ENCODE measurements at places on chromosomes 1 and 21.
A peak's percentile ranks its signal among the peaks of the same experiment; 100 is the strongest.

DNA sequence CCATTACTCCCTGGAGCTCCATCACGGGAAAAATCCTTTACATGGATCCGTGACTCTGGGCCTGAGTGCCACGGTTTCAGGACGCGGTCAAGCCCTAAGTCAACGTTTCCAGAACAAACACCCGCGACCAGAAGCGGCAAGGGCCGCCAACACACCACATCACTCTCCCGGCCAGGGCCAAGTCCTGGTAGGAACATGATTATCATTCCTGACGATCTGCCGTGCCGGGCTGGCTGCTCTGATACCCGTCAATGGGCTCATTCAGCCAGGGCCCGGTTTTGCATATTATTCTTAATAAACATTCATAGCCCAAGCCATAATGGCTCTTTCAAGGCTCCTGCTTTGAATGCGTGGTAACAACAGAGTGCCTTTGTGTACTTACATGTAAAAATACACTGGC is 44.6 kb upstream of the SIM2 start:
- peak; percentile 19 for DNase-seq

DNA sequence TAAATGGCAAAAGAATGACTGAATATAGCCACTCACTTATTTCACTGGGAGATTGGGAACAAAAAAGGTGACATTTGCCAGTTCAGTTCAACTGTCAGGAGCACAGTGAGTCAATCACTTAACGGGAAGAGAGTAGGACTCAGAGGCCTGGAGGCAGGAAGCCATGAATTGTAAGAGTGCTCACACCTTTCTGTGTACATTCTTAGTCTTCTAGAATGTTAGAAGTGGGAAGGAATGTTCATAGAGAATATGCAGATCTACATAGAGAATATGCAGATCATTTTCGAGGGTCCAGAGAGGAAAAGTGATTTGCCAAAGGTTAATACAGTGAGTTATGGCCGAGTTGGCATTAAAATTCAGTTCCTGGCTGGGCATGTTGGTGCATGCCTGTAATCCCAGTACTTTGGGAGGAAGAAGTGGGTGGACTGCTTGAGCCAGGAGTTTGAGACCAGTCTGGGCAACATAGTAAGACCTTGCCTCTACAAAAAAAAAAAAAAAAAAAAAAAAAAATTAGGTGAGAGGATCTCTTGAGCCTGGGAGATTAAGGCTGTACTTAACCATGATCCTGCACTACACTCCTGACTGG is 8.3 kb downstream of the IL20 start:
- DNase-seq = no peak

DNA sequence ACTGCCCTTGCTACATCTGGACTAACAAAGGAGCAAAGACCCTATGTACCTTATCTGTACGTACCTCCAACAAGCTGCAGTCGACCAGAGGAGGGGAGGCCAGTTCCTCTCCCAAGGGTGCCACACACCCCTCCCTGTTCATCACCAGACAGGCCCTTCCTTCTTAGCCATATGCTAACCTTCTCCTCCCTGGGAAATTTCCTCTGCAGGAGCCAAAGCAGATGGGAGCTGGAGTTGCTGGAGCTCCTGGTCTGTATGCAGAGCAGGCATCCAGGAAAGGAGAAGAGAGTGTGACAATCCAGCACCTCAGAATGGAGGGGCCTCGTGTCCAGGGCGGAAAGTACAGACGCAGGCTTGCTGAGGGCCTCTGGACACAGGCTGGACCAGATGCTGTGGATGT is 48.5 kb downstream of the C8B start:
- peak; percentile 62 for DNase-seq

DNA sequence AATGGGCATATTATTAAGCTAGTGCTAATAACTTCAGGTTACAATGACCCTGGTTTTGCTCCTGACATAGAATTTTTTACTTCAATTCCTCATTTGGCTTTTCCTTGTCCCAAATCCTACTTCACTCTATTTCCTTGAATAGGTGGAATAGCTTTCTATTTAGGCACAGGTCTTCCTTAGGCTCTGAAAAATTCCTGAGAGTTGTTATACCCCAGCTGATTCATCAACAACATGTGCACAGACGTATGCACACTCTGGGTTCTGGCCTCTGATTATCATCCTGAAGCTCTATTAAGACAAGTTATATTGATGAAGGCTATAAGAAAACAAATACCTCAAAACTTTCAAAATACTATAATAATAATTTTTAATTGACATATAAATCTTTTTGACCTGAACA is 172.4 kb downstream of the NTMT2 start:
- DNase-seq = no peak

GRCh38 chr1:159826441-159827101 is at the start of gene SLAMF8:
Gene SLAMF8, plus strand, starts transcription at chr1:159826873. Its CDS starts 26 bp downstream, at chr1:159826899.
- DNase-seq = no peak

DNA sequence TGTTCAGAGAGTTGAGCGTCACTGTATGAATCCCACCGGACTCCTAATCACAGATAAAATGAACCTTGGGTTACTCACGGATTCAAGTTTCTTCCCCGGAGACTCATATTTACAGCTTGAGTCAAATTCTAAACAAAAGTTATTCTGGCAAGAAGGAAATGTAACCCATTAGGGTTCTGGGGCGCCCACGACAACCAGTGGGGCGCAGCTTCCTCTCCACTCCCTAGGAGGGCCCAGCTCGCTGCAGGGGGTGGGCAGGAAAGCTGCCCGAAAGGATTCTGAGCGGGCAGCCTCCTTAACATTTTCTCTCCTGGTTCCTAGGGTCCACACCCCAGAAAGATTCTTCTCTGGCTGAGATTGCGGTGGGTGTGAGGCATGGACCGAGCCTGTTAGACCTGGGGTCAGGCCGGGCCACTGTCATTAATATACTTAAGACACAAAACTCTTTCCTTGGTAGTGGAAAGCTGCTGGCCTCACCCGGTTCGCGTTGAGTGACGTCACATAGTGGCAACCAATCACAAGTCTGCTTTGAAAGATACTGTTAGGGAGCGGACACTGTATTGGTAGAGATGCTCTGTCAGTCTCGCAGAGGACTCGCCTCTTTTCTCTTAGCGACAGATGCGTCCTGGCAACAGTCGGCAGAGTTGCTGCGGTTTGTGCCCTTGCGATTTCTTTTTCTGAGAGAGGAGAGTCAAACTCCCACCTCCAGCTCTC is 13.6 kb upstream of the MCOLN3 start:
- DNase-seq = peak; percentile 49

DNA sequence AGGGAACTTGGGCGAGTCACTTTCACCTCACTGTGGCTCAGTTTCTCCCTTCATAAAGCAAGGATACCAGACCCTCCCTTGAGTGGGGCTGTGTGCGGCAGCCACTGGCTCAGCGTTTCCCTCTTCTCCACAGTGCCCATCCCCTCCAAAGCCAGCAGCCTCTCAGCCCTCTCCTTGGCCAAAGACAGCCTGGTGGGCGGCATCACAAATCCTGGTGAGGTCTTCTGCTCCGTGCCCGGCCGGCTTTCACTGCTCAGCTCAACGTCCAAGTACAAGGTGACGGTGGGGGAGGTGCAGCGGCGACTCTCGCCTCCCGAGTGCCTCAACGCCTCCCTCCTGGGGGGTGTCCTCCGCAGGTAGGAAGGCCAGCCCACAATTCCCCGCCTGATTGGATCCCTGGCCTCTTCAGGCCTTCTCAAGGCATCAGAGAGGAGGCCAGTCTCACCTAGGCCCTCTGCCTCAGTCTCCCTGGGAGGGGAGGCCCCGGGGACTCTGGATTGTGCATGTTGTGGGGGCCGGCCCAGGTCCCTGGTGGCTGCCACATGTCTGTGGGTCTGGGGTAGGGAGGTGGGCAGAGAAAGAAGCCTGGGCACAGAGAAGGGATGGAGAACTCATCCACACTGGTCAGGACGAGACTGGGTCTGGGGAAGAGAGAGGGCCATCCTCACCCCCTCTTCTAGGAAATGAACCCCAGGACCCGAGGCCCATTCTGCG is 15.2 kb downstream of the TFAP2E start:
- no peak for DNase-seq

GRCh38 chr1:35885961-35886558 is 3.1 kb downstream of the AGO1 start:
- DNase-seq = no peak

- no peak for DNase-seq
These were observed 224.1 kb upstream of the CACYBP start for GRCh38 chr1:174775621-174776020.
